T-helper 17 cell (primary cell): ENCODE measurements at places on chromosomes 12 and 14. TPM values are rescaled to one million over a fixed set of nuclear protein-coding genes. Genes with fewer than 3 reads are reported as not detected.

BRMS1L gene
- 15.4 TPM for total RNA-seq

ACTR10 gene
- total RNA-seq, result 35.5 TPM

ARHGDIB gene
- total RNA-seq, result 936 TPM

TMEM132C gene
- not detected for total RNA-seq

PRB2 gene
- not detected for total RNA-seq

SERPINA1 gene
- 3.5 TPM for total RNA-seq

KCNJ8 gene
- total RNA-seq, result not detected

MYH6 gene
- total RNA-seq, result not detected

TAC3 gene
- total RNA-seq, result not detected

NTN4 gene
- total RNA-seq, result 7.6 TPM

FOXN4 gene
- total RNA-seq, result not detected

IL26 gene
- total RNA-seq, result not detected

EFS gene
- total RNA-seq, result not detected
